Fibroblast of skin of back (primary cell): ENCODE measurements at places on chromosomes 16 and 17.
A peak's percentile ranks its signal among the peaks of the same experiment; 100 is the strongest.

DNA sequence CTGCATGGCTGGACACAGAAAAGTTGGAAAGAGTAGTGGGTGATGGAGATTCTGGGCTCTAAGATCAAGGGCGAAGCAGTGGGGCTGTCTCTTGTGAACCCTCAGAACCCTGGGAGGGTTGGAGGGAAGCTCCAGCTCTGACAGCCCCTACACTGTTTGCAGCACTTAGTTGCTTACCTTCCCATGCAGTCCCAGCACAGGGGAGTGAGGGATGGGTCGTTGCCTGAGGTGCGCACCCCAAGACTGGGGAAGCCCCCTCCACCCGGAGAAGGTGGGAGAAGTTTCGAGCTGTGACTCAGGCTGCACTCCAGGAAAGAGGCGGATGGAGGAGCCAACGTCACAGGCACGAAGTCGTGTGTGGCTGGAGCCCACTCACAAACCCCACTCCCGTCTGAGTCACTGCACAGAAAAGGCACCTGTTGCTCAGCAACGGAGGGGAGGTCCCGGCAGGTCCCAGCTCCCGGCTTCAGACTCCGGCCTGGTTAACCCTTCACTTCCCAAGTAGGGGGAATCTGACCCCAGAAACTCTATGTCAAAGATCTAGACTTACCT lies 60.1 kb downstream of the AIPL1 start:
- DNase-seq, result peak; percentile 15

- DNase-seq, result no peak
Measured at GRCh38 chr16:10534748-10535147, 45.6 kb downstream of the EMP2 start.

DNA sequence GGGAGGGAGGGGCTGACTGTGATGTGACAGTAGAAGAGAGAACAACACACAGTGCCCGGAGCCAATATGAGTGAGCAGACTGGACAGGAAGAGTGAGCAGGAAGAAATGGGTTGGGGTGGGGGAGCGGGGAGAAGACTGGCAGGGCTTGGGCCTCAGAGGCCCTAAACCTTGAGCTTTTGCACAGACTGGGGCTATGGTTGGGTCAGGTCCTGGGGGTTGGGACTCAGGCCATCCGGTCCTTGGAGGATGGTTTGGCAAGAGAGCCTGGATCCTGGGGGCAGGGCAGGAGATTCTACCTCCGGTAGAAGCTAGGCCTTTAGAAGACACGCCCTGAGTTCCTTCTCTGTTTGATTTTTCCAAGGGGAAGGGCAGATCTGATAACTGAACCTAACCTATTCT lies 1.1 kb downstream of the CAMTA2 start:
- DNase-seq, result peak; percentile 19

GRCh38 chr17:66750781-66751543 lies 84.0 kb upstream of the CACNG5 start:
- DNase-seq, result no peak

- DNase-seq, result no peak
Measured at GRCh38 chr17:49549691-49550678, 25.7 kb upstream of the NXPH3 start.

DNA sequence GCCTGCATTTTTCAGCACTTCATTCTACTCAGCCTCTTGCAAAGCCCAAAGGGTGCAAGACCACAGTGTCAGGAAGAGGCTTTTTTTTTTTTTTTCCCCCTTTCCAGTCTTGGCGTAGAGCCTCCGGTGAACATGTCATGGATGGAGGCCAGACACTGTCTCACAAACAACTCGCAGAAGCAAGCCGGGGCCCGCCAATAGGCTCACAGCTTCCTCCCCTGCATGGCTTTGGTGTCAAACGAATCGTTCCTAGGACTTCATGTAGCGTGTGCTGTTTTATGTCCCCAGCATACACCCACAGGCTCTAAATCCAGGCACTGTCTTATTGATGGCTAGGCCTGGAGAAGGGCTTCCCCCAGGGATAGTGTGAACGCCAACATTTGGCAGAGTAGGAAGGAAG lies 457.7 kb upstream of the MAF start:
- peak; percentile 11 for DNase-seq

DNA sequence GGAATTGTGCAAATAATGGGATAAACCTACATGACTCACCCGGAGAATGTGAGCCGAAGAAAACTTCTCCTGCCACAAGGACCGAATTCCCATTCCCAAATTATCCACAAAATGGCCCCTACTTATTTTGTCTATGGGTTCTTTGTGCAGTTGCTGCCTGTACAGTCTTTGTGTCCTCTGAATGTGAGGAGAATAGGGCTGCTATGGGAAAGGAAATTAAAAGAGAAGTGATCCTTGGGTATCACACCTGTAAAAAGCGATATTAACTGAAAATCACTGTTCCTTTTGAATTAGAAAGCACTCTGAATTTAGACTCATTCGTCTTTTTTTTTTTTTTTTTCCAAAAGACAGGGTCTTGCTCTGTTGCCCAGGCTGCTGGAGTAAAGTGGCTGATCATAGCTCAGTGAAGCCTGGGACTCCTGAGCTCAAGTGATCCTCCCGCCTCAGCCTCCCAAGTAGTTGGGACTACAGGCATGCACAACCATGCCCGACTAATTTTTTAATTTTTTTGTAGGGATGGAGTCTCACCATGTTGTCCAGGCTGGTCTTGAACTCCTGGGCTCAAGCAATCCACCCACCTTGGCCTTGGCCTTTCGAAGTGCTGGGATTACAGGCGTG lies 45.4 kb downstream of the CHD9 start:
- no peak for DNase-seq
